Esophagus squamous epithelium (tissue), 5 donors: ENCODE measurements at places on chromosomes 11 and 22. TPM values are rescaled to one million over a fixed set of nuclear protein-coding genes. Genes with fewer than 3 reads are reported as not detected.

DNA sequence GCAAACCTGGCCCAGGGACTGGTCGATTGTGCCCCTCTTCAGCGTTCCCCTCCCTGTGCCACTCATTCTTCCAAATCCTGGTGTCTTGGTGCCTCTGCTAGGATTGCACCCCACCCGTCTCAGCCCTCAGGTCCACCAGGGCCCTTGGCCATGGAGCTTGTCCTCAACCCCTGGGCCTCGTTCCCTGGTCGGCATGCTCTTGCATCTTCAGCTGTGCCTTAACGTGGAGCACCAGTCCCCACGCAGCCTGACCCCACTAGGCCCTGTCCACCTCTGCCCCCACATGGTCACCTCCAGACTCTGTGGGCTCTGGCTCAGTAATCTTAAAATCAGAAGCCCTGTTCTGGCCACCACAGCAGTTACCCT lies 61.1 kb downstream of the OSBP2 start:
- H3K27ac ChIP-seq: no peak overlapping the region
- no peak overlapping the region for H3K4me3 ChIP-seq
- H3K4me1 ChIP-seq: no peaks in the 10 kb centered on the region
- no peaks in the 10 kb centered on the region for H3K36me3 ChIP-seq
- H3K27me3 ChIP-seq: no peaks in the 10 kb centered on the region

- no peak for DNase-seq
- no peaks in the 10 kb centered on the region for H3K4me1 ChIP-seq
- H3K36me3 ChIP-seq: peaks cover 44% of the 10 kb centered on the region
- no peaks in the 10 kb centered on the region for H3K27me3 ChIP-seq
- H3K4me3 ChIP-seq: no peak overlapping the region
Measured at GRCh38 chr11:12263141-12263693, 114.2 kb upstream of the PARVA start.

- peak overlapping the region; percentile 90 for H3K27ac ChIP-seq
- H3K4me1 ChIP-seq: peaks cover 48% of the 10 kb centered on the region
- H3K36me3 ChIP-seq: no peaks in the 10 kb centered on the region
- no peaks in the 10 kb centered on the region for H3K27me3 ChIP-seq
- DNase-seq: no peak
Measured at GRCh38 chr22:37197451-37198257, 9.6 kb upstream of the C1QTNF6 start.

GRCh38 chr11:113363996-113364641 lies 23.5 kb upstream of the ANKK1 start:
- H3K27ac ChIP-seq: no peak overlapping the region
- no peaks in the 10 kb centered on the region for H3K36me3 ChIP-seq
- no peaks in the 10 kb centered on the region for H3K4me1 ChIP-seq

- no peak for DNase-seq
- no peaks in the 10 kb centered on the region for H3K36me3 ChIP-seq
- no peak overlapping the region for H3K4me3 ChIP-seq
Measured at GRCh38 chr11:118056806-118057205, 20.1 kb upstream of the TMPRSS4 start.

- no peaks in the 10 kb centered on the region for H3K36me3 ChIP-seq
- H3K4me3 ChIP-seq: no peak overlapping the region
- no peak for DNase-seq
- no peak overlapping the region for H3K27ac ChIP-seq
- H3K4me1 ChIP-seq: no peaks in the 10 kb centered on the region
Measured at GRCh38 chr11:61639816-61640443, 40.3 kb upstream of the DAGLA start.

- peaks cover 16% of the 10 kb centered on the region for H3K4me1 ChIP-seq
- no peak overlapping the region for H3K4me3 ChIP-seq
- H3K36me3 ChIP-seq: no peaks in the 10 kb centered on the region
- DNase-seq: no peak
- no peaks in the 10 kb centered on the region for H3K27me3 ChIP-seq
Measured at GRCh38 chr11:15884141-15884540, 472.2 kb downstream of the SOX6 start.

DNA sequence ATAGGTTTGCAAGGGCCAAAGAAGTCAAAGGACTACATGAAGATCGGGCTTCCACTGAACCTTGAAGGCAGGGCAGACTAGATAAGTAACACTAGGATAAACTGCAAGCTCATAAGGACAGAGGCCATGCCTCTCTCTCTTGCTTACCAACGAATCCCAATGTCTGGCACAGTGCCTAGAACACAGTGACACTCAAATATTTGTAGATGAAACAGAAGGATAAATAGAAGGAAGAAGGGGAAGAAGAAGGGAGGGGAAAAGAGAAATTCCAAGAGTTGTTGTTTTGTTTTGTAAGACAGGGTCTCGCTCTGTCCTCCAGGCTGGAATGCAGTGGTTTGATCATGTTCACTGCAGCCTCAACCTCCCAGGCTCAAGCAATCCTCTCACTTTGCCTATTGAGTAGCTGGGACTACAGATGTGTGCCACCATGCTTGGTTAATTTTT lies 26.9 kb downstream of the SIK3 start:
- no peak for DNase-seq
- H3K27ac ChIP-seq: no peak overlapping the region
- H3K4me3 ChIP-seq: no peak overlapping the region

DNA sequence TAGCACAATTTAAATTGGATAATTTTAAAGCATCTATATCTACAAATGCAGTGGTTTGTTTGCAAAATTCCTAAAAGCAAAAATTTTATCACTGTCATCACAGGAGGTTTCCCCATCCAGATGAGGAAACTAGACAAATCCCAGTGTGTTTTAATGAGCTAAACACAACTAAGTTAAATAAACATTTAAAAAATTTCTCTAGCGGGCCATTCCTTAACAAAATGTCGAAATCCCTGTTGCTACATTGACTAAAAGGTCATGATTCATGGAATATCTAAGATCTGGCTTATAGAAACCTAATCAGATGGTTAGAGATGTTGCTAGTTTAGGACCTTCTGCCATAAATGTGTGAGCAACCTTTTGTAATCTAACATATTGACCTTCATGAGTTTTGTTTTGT lies 107.3 kb upstream of the BDNF start:
- no peak for DNase-seq
- H3K27ac ChIP-seq: no peak overlapping the region
- no peaks in the 10 kb centered on the region for H3K27me3 ChIP-seq
- no peaks in the 10 kb centered on the region for H3K4me1 ChIP-seq
- H3K36me3 ChIP-seq: no peaks in the 10 kb centered on the region
- no peak overlapping the region for H3K4me3 ChIP-seq

- H3K27me3 ChIP-seq: no peaks in the 10 kb centered on the region
- no peak for DNase-seq
- no peaks in the 10 kb centered on the region for H3K4me1 ChIP-seq
- H3K27ac ChIP-seq: no peak overlapping the region
Measured at GRCh38 chr11:109401545-109401944, 20.4 kb upstream of the C11orf87 start.

DNA sequence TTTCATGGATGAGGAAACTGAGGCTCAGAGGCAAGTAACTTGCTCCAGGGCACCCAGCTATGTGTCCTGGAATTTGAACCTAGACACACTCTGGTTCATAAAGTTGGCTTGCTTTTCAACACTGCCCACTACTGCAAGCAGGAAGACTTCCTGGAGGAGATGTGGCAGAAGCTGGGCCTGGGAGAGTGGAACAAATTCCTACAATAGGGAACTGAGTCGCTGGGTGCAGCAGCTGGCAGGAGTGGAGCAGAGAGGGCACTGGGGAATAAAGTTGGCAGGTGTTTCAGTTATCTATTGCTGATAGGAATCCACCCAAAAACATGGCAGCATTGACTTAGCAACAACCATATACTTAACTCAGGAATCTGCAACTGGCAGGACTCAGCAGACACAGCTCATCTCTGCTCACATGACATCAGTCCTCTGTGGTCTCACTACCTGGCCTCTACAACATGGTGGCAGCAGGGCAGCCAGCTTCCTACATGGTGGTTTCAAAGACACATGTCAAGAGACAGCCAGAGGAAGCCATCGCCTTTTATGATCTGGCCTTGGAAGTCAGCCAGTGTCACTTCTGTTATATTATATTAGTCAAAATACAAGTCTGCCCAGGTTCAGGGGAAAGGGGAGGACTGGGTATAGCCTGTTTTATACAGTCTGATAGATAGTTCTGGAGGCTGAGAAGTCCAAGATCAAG lies 10.6 kb upstream of the CARD10 start:
- H3K27me3 ChIP-seq: no peaks in the 10 kb centered on the region
- no peaks in the 10 kb centered on the region for H3K36me3 ChIP-seq
- H3K4me1 ChIP-seq: peaks cover 16% of the 10 kb centered on the region
- H3K27ac ChIP-seq: no peak overlapping the region

GRCh38 chr11:45371251-45372115 lies 85.3 kb upstream of the SYT13 start:
- H3K4me3 ChIP-seq: no peak overlapping the region
- no peaks in the 10 kb centered on the region for H3K27me3 ChIP-seq
- no peaks in the 10 kb centered on the region for H3K36me3 ChIP-seq
- no peak for DNase-seq
- no peak overlapping the region for H3K27ac ChIP-seq
- peaks cover 8% of the 10 kb centered on the region for H3K4me1 ChIP-seq

DNA sequence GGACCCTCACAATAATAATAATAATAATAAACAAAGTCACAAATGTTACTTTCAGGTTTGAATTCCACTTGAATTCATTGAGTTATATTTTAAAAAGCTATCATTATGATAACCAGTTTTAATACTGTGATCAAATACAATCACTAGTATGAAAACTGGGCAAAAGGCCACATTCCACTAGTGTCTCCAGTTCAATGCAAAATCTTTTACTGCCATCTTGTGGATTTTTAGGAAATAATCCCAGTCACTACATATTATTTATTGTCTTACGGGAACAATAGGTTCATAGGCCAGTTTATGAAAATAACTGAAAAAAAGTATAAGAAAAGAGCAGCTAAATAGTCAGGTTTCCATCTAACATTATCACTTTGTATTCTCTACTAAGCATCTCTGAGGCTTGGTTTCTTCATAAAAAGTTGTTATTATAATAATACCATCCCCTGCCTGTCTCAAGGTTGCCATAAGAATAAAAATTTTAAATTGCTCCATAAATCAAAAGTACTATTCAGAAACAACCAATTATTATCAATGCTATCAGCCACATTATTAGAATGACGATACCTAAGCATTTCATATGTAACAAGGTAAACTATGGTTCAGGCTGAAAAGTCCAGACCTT lies 533.9 kb upstream of the CCDC90B start:
- no peaks in the 10 kb centered on the region for H3K36me3 ChIP-seq
- no peak overlapping the region for H3K27ac ChIP-seq
- DNase-seq: no peak
- no peaks in the 10 kb centered on the region for H3K27me3 ChIP-seq
- H3K4me1 ChIP-seq: no peaks in the 10 kb centered on the region

The MYBPC3 gene
- not detected for total RNA-seq

The SCARF2 gene
- total RNA-seq: 1.9 TPM

The RASSF10 gene
- total RNA-seq: 11.5 TPM

The NUCB2 gene
- 152 TPM for total RNA-seq

The C11orf87 gene
- not detected for total RNA-seq

The LGALS12 gene
- not detected for total RNA-seq

The BTBD18 gene
- not detected for total RNA-seq

The C11orf86 gene
- not detected for total RNA-seq

The OSBP2 gene
- 3.8 TPM for total RNA-seq

The PTGDR2 gene
- total RNA-seq: 2.7 TPM

The PKDREJ gene
- 0.11 TPM for total RNA-seq
